ENCODE measurements at places on chromosomes 6 and 20. TPM values are rescaled to one million over a fixed set of nuclear protein-coding genes. Genes with fewer than 3 reads are reported as not detected.

PPT2 gene
- 56.0 TPM for polyA plus RNA-seq

RNF144B gene
- polyA plus RNA-seq, result 25.2 TPM

DPM1 gene
- polyA plus RNA-seq, result 55.8 TPM

PBOV1 gene
- polyA plus RNA-seq, result 0.13 TPM

TCP11 gene
- polyA plus RNA-seq, result 2.0 TPM

GRCh38 chr20:7744411-7744810 is 195.8 kb downstream of the HAO1 start:
- DNase-seq, result no peak

GRCh38 chr6:147384737-147385710 is 123.5 kb upstream of the SAMD5 start:
- no peak for DNase-seq

DNA sequence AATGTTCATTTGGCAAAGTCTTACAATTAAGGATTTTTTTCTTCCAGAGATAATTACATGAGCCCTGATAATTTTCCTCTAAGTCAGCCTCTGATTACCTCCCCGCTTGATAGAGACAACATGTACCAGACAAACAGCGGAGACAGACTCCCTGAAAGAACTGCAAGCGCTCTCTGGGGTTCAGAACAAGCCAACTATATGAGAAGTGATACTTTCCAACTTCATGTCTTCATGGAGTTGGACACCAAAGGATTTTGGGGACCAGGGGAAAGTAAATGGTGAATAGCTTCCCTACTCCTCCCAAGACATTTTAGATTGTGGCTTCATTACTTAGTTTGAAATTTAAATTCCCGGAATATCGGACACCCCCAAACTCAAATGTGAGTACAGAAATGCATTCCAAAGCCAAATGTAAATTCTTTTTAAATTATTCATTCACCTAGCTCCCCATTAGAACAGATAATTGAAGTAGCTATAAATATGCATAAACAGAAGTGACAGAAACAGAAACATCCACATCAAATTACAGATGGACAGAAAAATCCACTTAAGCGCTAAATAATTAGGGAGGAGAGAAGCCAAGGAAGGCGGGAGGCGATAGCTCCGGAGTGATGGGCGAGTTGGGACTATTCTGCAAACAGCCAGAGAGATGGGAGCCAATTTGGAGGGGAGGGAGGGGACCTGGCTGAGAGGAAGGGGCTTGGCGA is 129.7 kb upstream of the AKAP12 start:
- no peak for DNase-seq

DNA sequence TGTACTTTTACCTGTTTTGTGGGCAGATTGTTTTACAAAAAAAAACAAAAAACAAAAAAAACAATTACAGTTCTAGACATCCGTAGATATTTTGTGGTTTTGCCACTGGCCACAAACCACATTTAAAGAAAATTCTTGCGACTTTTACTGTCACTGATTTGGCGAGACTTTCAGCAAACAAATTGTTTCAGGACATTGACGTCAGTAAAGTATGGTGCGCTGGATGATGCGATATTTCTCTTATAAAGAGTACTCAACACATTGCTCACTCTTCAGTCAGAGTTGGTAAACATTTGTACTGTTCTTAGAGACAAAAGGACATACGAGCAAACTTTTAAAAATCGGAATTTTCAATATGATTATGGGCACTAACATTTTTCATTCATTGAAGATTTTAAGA is 229.8 kb downstream of the HAO1 start:
- DNase-seq, result no peak

GRCh38 chr6:26553635-26554446 is 15.7 kb downstream of the HMGN4 start:
- peak; percentile 76 for DNase-seq

DNA sequence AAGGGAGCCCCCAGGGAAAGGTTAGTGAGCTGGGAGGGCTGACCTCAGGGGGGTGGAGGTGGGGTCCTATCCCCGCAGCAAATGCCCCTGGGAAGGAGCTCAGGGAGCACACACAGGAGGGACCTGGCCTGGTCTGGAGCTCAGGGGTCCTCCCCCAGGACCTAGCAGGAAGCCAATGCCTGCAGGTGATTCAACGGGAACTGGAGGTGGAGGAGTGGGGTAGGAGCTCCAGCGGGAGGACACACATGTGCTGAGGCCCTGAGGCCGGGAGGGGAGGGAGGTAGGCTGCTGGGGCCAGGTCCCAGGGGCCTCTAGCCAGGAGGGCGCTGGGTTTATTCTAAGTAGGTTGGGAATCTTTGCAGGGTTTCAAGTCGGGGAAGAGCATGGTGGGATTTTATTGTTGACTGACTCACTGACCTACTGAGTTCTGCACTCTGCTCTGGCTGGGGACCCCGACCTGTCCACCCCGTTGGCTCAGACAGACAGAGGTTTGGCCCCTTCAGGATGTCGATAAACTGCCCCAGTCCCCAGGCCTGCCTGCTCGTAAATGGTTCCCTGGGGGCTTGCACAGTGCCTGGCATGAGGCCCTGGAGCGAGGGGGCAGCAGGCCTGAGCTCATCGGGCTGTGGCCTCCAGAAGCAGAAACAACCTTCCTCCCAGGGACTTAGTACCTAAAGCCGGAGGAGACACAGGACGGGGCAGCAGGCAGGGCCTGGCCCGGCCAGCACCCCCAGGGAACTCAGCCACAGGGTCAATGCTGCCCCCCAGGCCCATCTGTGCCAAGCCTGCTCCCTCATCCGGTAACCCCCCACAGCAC is 62.3 kb downstream of the RIPOR3 start:
- no peak for DNase-seq

DNA sequence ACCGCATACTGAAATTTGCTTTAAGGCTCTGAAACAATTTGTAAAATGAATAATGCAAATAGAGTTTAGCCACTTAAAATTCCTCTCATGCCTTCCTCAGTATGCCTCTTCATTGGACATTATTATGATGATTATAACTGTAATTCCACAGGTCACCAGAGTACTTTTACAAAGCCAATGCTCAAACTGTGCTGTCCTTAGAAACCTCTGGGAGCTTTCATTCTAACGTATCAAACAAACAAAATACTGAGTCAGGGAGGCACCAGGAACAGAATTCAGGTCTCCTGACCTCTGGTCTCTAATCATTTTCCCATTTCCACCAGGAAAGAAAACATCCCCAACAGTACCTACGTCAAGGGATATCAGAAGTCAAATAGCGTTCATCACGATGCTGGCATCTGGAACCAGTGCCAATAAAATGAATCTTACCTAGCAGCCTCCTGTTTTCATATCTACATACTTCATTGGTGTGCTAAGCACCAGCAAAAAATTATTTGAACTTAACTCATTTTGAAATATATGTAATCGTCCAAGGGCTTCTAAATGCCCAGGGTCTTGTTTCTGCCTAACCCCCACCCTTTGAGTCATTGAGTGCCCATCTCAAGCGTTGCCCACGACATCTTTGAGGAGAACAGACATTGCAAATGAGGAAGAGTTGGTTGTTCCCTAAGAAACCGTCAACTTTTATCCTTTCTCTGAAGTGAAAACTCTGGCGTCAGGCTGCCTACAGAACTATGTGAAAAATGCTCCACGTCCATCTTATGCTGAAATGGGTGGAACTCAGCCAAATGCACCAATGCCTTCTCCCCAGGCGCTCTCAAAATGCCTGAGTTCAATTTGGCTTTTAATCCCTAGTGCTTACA is 37.9 kb downstream of the NEDD9 start:
- DNase-seq, result no peak

GRCh38 chr6:80579391-80580023 is 473.0 kb downstream of the BCKDHB start:
- no peak for DNase-seq

GRCh38 chr6:122028933-122029522 is 370.4 kb upstream of the HSF2 start:
- DNase-seq, result no peak

DNA sequence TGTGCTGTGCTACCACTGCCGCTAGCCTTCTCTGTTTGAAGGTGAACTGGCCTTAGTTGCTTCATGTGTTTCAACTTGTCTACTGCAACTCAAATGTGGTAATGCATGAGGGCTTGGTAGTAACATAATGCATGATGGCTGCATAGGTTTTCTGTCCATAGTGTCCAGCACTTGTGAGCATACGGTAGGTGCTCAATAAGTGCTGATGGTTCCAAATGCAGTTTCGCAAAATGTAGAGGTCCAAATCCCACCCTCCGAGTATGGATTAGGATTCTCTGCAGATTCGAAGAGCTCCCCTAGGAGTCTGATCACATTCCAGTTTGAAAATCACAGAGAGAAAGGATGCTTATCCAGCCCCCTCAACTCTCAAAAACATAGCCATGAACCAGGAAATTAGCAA is 64.2 kb downstream of the FGD2 start:
- DNase-seq, result no peak

- no peak for DNase-seq
Measured at GRCh38 chr20:13778827-13779226, 5.9 kb downstream of the ESF1 start.

- no peak for DNase-seq
Measured at GRCh38 chr6:15911753-15912504, 217.0 kb upstream of the MYLIP start.

DNA sequence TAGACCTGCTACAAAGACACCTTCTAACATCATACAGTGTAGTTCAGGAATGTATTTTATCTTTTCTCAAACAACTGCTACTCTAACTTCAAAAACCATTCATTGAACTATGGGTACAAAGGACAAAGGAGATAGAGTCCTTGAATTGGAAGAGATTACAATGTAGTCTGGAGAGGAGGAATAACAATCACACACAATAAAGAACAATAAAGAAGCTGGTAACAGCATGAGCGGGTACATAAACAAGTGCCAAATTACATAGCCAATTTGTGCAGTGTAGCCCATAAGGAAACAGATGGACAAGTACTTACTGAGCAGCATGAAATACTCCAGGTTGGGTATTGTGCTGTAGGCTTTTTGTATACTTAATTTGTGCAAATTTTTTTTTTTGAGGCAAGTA is 44.3 kb downstream of the OSTM1 start:
- DNase-seq, result no peak

DNA sequence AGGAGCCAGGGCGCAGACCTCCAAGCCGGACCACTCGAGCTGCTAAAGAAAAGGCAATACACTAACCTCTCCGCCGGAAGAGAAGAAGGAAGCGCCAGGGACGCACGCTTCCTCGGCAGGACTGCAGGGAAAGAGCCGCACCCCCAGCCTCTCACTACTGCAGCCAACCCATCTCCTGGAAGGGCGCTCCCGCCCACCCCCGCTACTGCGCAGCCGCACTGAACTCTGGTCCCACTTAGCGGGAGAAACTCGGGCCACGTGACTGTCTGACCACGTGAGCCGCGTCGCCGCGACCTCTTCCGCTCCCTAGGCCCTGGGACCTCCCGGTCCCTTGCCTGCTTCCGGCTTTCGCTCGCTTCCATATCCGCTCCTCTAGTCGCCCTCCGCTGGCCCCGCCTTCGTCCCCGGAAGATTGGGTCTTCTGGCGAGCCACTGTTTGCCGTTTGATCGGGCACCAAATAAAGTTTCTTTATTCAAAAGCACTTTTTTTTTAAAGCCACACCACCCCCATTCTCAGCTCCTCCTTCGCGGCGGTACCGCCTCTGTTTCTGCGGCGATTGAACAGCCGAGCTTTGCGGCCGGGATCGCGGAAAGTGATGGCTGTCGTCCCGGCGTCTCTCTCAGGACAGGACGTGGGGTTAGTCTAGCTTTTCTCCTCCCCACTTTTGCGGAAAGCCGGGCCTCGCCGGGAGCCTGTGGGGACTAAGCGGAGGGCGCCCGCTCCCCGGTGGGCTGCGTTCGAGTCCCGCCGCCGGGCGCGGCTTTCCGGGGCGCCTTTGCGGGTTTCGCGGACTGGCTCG is at the start of gene RMND1:
Gene RMND1, minus strand, starts transcription at position 177 of the 800 bp plus-strand sequence. CDS start 6,315 bp downstream, outside the sequence.
- peak; percentile 100 for DNase-seq

DNA sequence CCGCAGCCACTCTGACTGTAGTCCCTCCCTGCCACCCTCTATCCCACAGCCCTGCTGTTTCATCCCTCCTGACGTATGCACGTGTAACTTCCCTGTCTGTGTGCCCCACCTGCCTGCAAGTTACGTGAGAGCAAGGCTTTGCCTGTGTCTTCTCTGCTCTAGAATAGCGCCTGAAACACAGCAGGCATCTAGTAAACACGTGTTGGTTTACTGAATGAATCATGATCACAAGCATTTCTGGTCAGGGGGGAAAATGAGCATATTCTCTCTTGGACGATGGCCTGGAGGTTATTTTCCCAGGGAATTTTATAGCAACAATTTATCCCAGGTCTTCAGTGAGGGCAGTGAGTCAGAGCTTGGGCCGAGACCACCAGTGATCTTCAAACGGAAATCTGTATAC is 38.3 kb downstream of the PSMG4 start:
- no peak for DNase-seq

DNA sequence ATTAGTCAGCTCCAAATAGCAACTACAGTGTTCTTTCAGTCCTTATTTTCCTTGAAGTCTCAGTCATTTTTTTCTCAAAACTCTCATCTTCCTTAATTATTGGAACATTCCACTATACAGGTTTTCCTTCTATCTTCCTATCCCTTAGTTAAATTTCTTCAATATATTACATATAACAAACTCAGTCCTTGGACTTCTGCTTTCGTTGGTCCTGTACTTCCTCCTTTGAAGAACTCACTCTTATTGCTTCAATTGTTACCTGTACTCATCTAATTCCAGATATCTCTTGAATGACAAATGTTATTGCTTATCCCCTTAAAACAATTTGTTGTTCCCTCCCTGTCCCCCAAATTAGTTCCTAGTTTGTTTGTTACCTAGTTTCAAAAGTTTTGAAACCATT is 67.7 kb upstream of the NOTCH4 start:
- DNase-seq, result no peak

- no peak for DNase-seq
Measured at GRCh38 chr6:14936861-14937260, 309.0 kb upstream of the JARID2 start.

- no peak for DNase-seq
Measured at GRCh38 chr6:40705354-40705753, 118.2 kb upstream of the LRFN2 start.

- no peak for DNase-seq
Measured at GRCh38 chr20:9966966-9967365, 67.8 kb upstream of the ANKEF1 start.

DNA sequence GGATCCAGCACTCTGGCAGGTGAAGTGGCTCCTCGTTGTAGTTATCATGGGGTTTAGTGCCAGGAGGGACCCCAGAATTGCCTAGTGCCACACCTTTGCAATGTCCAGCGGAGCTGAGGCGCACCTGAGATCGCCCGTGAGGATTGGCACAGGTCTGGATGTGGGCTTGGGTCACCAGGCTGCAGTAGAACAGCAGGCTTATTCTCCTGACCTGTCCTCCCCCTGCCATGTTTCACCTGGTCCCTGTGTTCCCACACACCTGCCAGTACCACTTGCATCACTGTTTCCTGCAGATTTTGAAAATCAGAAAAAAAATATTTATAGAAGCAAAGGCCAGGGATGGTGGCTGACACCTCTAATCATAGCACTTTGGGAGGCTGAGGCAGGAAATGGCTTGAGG is 16.7 kb downstream of the ENTPD6 start:
- no peak for DNase-seq

- no peak for DNase-seq
Measured at GRCh38 chr20:31708736-31709534, 13.7 kb downstream of the BCL2L1 start.

DNA sequence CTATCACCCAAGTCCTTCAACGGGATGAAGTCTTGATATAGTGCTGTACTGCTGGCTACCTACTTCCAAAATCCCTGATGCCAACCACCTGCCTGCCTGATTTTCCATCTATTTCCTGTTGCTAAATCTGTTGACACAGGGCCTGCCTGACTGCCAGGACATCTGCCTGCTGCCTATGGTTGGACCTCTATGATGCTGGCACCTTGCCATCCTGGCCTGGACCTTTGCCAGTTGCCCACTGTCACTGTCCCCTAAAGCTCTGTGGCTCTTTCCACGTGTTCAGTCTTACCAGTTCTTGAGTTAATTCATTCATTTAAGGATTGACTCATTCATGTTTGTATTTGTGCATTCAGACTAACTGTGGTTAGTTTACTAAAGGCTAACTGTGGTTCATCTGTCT is 9.2 kb upstream of the RGS17 start:
- no peak for DNase-seq

Data from renal pelvis (tissue), 12 donors.